ENCODE measurements at places on chromosomes 3 and 15.

DNA sequence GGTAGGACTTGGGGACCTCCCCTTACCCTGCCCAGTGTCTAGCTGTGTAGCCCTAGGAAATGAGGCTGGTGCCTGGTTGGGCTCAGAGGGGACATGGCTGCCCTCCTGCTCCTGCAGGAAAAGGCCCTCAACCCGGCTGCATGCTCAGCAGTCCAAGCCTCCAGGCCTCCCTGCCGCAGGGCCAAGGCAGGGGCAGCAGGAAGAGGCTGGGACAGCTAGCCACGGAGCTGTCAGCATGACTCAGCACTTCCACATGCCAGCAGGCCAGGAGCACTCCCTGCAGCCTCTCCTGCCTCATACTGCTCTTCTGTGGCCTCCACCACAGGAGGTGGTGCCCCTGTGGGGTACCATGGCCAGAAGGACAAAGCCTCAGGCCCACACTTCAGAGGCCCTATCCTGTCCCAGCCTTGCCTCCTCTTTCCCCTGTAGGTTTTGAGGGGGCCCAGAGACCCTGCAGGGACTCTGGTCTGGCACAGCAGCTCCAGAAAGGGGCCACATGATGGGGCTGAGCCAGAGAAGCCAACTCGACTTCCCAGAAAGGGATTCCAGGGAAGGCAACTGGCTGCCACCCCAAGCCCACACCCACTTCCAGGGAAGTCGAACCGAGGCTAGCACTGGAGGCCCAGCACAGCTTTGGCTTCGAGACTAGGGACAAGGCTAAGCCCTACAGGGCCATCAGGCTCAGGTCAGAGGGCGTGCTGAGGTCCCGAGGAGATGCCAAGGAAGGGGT is 19.5 kb downstream of the TKT start:
- no peak for DNase-seq

DNA sequence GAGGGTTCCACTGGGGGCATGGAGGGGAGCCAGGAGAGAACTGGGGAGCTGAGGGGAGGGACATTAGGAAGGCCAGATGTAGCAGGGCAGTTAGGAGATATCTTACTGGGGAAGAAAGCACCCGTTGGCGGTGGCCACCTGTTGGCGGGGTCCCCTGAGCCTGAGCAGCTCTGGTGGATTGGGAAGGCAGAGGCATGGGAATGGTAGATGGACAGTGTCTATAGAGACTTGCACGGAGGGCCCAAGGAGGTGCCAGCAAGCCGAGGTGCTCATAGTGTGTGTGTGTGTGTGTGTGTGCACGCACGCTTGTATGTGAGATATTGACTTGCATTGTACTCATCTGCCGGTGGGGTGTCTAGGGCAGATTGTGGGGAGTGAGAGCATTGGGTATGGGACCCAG is 179.0 kb downstream of the APBA2 start:
- DNase-seq = no peak

DNA sequence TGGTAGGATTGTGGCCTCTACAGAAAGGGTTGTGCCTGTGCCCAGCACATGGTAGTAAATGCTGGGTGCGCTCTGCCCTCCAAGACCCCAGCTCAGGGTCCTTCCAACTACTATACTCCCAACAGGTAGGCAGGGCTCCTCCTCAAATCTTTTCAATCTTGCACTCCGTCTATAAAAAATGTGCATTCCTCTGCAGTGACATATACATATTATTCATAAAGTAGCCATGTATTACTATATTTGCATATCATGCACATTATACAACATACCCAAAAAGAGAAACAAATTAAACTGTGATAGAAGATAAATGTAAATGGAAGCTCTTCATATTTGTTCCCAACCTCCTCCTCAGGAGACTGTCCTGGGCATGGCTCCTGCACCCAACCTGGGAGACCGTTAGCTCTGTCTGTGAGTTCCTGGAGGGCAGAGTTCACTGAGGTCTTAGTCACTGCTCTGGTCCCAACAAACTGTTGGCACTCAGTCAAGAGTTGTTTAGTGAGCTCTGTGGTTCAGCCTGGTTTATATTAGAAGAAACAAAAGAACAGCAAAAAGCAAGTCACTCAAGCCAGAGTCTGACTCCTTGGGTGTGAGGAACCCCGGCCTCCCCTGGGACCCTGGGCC is 47.7 kb upstream of the GRIP2 start:
- DNase-seq = no peak

GRCh38 chr15:90690585-90690984 is 26.6 kb upstream of the BLM start:
- no peak for DNase-seq

GRCh38 chr3:191399918-191400317 is 61.0 kb upstream of the PYDC2 start:
- no peak for DNase-seq

GRCh38 chr3:132448216-132448961 is 31.1 kb downstream of the DNAJC13 start:
- no peak for DNase-seq

- no peak for DNase-seq
Observed at GRCh38 chr3:177773717-177774116, 576.4 kb upstream of the TBL1XR1 start.

GRCh38 chr3:65044401-65044800 is 356.6 kb upstream of the ADAMTS9 start:
- DNase-seq = no peak

DNA sequence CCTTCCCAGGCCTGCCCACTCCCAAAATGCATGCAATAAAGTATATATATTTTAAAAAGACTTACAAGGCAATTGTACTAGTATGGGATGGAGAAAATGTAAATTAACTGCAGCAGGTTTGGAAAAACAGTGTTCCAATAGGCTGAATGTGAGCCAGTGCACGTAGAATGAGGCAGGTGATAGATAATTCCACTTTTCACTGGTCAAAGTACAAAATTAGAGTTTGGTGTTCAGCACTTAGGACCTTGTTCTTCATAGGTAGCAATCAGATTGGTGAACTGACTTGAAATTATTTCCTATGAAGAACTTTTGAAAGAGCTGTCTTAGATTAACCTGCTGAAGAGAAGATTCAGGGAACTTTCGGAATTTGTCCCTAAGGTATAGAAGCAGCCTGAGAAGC is 1.9 kb downstream of the WDR48 start:
- DNase-seq = no peak

DNA sequence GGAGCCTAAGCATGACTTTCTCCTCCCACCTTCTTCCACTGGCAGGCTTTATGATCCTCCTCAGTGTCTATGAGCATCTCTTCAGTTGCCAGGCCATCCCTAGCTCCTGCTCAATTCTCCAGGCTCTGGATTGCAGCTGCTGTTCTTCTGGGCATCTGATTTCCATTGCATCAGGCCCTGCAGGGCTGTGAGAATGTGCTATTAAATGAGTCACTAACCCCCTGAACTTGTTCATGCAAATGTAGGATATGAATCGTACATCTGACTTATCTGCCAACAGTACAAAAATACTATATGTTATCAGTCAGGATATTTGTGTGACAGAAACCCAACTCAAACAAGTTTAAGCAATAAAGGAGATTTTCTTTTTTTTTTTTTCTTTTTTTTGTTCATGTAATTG is 11.9 kb downstream of the GPR176 start:
- no peak for DNase-seq

DNA sequence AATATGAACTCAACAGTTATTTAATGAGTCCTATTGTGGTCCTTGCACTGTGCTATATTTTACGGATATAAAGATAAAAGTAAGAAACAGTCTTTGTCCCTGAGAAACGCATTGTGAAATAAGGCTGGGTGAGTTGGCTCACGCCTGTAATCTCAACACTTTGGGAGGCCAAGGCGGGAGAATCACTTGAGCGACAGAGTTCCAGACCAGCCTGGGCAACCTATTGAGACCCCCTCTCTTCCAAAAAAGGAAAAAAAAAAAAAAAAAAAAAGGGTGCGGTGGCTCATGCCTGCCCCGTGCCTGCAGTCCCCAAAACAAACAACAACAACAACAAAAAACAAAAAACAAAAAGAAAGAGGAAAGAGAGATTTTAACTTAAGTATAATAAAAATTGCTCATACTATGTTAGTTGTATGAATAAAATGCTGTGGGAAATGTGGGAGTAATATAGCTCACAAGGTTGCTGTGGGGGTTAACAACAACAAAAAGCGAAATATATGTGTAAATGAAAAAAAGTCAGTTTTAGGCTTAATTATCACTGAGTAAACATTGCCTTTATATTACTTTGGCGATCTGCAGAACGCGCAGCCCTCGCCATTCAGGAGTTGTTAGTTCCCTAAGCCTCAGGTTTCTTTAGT is 461 bp upstream of the FNDC3B start:
- DNase-seq = no peak

DNA sequence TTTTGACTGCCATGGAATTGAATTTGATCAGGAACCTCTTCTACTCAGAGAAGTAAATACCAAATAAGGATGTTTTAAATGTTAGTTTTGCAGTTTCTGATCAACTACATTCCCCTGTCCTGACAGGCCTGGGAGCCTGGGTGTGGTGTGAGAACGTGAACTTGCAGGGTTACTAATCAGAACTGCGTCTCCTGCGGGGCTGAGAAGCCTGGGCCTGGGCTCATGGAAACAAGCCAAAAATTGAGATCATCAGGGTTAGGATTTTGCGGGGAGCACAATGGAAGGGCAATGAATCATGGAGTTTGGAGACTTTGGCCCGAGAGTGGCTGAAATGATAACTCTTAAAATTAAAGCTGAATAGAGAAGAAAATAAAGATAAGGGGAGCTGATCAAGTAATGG is 47.8 kb upstream of the C3orf70 start:
- no peak for DNase-seq

DNA sequence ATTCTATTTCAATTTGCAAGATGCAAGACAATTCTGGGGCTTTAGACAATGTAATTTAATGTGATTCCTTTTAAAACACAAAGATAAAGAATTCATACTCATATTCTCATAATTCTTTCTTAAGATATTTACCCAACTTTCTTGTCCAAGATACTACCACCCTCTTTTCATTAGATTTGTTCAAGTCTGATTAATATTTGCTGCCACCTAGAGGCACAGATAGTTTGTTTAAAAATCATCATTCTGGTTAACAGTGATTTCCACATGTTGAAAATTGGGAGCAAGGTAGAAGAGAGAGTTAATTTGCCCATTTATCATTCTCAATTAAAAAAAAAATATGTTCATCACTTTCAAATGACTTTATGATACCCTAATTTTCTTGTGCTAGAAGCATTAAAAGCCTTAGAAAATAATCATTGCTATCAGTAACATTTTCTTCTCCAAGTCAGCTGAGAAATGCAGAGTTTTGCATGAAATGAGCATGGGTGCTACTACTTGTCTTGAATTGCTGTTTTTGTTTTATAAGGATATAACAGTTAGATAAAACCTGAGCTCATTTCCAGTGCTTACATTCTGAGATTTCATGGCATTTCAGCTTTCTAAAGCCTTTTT is 11.6 kb downstream of the TAMM41 start:
- DNase-seq = no peak

All from T-helper 17 cell (primary cell).